ENCODE measurements at places on chromosomes 5 and 9. TPM values are rescaled to one million over a fixed set of nuclear protein-coding genes. Genes with fewer than 3 reads are reported as not detected.

GRCh38 chr5:158953929-158954534 lies 145.7 kb downstream of the EBF1 start:
- peaks cover 4% of the 10 kb centered on the region for H3K4me1 ChIP-seq
- no peak overlapping the region for H3K27ac ChIP-seq
- DNase-seq = no peak

DNA sequence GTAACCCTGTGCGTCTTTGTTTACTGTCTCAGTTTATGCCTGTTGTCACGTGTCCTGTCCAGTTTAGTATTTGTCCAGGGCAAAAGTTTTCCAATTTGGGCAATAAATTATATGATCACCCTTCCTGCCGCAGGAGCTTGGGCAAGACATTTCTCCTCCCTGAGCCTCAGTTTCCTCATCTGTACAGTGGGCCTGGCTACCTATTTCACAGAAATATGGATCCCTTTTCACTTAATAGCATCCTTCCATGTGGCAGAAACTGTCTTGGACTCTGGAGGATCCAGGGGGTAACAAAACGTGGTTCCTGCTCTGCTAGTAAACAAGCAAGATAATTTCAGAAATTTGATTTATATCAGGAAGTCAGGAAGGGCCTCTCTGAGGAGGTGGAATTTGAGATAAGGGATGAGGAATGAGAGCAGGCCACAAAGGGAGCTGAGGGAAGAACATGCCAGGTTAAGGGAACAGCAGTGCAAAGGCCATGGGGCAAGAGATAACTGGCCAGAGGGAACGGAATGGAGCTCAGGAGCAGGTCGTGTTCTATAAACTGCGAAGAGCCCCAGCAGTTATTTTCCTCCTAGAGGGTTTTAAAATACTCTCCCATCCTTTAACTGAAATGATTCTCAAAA lies 15.1 kb upstream of the PPARGC1B start:
- DNase-seq = no peak
- no peaks in the 10 kb centered on the region for H3K4me1 ChIP-seq
- no peak overlapping the region for H3K4me3 ChIP-seq
- no peaks in the 10 kb centered on the region for H3K36me3 ChIP-seq
- H3K27me3 ChIP-seq = peaks cover 12% of the 10 kb centered on the region
- no peak overlapping the region for H3K27ac ChIP-seq

DNA sequence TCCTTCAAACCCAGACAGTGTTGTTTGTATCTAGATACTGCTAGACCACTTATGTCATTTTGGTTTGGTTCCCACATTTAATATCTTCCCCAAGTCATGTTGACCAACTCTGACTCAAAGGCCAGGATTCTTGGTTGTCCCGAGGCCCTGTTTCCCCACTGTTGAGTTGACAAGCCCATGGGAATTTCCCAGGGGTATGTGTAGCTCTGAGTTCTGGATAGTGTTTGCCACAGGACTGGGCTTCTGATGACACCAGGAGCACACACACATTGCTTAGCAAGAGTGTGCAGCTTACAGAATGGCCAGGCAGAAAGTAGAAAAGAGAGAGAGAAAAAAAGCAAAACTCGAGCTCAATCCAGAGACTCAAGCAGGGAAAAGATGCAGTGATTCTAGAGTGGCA lies 214.4 kb downstream of the NXNL2 start:
- H3K27me3 ChIP-seq = no peaks in the 10 kb centered on the region
- no peaks in the 10 kb centered on the region for H3K36me3 ChIP-seq
- no peaks in the 10 kb centered on the region for H3K4me1 ChIP-seq
- H3K4me3 ChIP-seq = no peak overlapping the region
- no peak for DNase-seq
- H3K27ac ChIP-seq = no peak overlapping the region

The AMBP gene
- not detected for total RNA-seq

DNA sequence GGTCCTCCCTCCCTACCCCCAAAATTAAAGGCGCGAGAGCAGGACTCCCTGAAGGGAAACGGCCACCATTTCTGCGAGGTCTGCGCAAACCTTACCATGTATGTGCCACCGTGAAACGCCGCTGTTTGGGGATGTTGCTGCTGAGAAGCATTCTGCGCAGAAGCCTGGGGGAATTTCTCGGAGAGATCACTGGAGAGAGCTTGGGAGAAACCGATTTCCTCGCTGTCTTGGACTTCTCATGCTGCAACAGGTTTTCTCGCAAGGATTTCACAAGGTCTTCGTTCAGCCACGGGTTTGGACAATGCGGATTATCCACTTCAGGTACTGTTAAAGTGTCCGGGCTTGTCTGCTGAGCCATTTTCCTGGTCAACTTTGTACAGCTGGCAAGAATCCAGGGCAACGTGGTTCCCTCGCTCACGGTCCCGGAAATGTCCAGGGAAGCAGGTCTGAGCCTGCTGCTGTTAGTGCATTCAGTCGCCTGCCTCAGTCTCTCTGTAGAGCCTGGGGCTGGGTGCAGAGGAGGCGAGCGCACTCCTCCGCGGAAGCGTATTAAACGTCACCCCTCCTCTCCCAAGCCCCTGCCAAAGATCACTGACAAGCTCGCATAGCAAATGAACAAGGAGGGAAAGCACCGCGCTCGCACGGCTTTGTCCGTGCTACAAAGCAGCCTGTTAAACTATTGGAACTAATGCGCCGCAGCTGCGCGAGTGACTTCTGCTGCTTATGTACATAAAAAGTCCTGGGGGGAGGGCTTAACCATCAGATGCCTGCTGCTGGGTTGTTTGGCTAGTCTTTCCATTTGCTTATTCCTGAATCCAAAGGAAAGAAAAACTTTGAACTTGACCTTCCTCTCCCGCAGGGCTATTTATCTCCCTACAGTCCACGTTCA lies 125.1 kb downstream of the PDE4D start:
- H3K27me3 ChIP-seq = peaks cover 56% of the 10 kb centered on the region
- peak; percentile 18 for DNase-seq
- H3K27ac ChIP-seq = no peak overlapping the region
- peak overlapping the region; percentile 74 for H3K4me3 ChIP-seq

- H3K27ac ChIP-seq = no peak overlapping the region
- no peak for DNase-seq
- peaks cover 1% of the 10 kb centered on the region for H3K27me3 ChIP-seq
- H3K4me3 ChIP-seq = no peak overlapping the region
- no peaks in the 10 kb centered on the region for H3K36me3 ChIP-seq
These were observed 80.2 kb downstream of the FGF18 start for GRCh38 chr5:171499611-171500010.

All from activated T-cell treated with anti-CD3 and anti-CD28 coated beads, Interleukin-2, amount 50 U/mL, for 72 hours (primary cell).